GM12891 (cell line): ENCODE measurements at places on chromosomes 1 and 21.

- DNase-seq, result no peak
Measured at GRCh38 chr1:203100516-203100869, 14.7 kb upstream of the MYOG start.

GRCh38 chr21:14878971-14879370 lies 185.8 kb downstream of the NRIP1 start:
- no peak for DNase-seq

DNA sequence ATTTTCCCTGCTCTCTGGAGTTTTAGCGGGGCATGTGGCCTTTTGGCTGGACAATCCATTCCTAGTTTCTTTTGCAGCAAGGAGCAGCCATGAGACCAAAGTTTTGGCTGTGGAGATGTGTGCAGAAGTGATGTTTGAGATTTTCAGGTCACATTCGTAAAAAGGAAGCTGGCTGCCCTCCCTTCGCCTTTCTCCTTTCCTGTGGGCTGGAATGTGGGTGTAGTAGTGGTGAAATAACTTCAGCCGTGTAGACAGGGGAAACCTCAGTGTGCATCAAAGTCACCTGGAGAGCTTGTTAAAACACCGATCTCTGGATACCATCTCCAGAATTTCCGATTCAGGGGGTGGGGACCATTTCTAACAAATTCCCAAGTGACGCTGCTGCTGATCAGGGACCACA lies 5.3 kb upstream of the GPR88 start:
- DNase-seq, result no peak

- no peak for DNase-seq
Measured at GRCh38 chr1:93847811-93848288, 31.2 kb downstream of the DNTTIP2 start.

GRCh38 chr1:224582041-224582440 lies 34.1 kb upstream of the CNIH3 start:
- DNase-seq, result no peak

- no peak for DNase-seq
Measured at GRCh38 chr1:24555591-24556413, at the start of gene NCMAP. Gene NCMAP (plus strand): TSS chr1:24556087. CDS start chr1:24595431, 39,344 bp downstream.

DNA sequence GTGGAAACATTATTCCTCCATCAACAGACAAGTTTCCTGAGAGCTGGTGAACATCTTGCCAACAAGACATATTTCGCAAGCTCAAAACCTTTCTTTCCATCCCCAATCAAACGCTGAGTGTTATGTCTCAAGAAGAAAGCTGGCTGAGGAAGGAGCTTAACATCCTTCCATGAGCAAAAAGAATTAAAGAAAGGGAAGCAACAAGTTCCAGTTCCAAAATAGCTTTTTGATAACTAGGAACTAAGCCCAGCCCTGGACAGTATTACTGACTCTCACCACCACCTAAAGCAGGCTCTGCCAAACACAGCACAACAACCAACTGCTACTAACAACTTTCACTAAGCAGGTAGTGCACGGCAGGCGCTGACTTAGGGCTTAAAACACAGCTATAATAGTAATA lies 50.2 kb downstream of the CAPZB start:
- DNase-seq, result no peak
